Cardiac ventricle fibroblast (primary cell): ENCODE measurements at places on chromosomes 4 and X. TPM values are rescaled to one million over a fixed set of nuclear protein-coding genes. Genes with fewer than 3 reads are reported as not detected.

The HSFX2 gene
- total RNA-seq = 0.10 and 0.37 TPM in 2 replicates

The PCDH11X gene
- total RNA-seq = not detected in 2 replicates

The EVC2 gene
- 13.7 and 18.2 TPM in 2 replicates for total RNA-seq

The SLITRK4 gene
- total RNA-seq = 2.2 and 3.4 TPM in 2 replicates

The HPSE gene
- 4.1 and 4.5 TPM in 2 replicates for total RNA-seq

The SLC9A7 gene
- 4.8 and 5.8 TPM in 2 replicates for total RNA-seq

The COX7B2 gene
- not detected in 2 replicates for total RNA-seq

The NPY5R gene
- total RNA-seq = not detected in 2 replicates

The ARHGEF6 gene
- total RNA-seq = 4.2 and 5.1 TPM in 2 replicates

The SPIN2A gene
- total RNA-seq = 1.1 TPM in 1 of 2 replicates, not detected in the other

The CDKL2 gene
- not detected in 2 replicates for total RNA-seq

The FATE1 gene
- total RNA-seq = 0.75 and 1.7 TPM in 2 replicates

The KIAA1210 gene
- not detected in 2 replicates for total RNA-seq

The FAM149A gene
- 8.2 and 9.7 TPM in 2 replicates for total RNA-seq

The SLC9B1 gene
- 0.25 and 0.34 TPM in 2 replicates for total RNA-seq

The ASB9 gene
- 0.34 TPM in 1 of 2 replicates, not detected in the other for total RNA-seq

The SAGE1 gene
- total RNA-seq = not detected in 2 replicates

The CSN1S1 gene
- not detected in 2 replicates for total RNA-seq

The AMTN gene
- total RNA-seq = not detected in 2 replicates
